Hematopoietic multipotent progenitor cell treated with erythropoietin and hydrocortisone succinate and interleukin-3 and kit ligand, for 17 days (in vitro differentiated cells): ENCODE measurements at places on chromosomes 1 and 21.

- DNase-seq: no peak
Observed at GRCh38 chr1:87513255-87513654, 184.6 kb downstream of the LMO4 start.

- no peak for DNase-seq
Observed at GRCh38 chr1:215002471-215002870, 80.1 kb upstream of the KCNK2 start.

DNA sequence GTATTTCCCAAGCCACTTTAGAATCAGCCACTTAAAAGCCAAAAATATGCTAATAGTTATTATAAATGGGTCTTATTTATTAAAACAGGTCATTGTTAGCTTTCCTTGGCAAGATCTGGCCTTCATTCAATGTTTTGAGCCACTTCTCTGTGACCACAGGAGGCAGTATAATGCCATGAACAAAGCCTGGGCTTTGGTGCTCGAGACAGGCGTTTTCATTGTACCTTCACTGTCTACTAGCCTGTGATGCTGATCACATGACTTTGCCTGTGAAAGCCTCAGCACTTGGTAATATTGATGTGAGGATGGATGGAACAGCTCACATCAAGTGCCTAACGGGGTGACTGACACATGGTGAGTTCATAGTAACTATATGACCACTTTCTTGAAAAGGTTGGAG, 217.0 kb downstream of the RWDD3 start:
- DNase-seq: no peak

GRCh38 chr1:156284112-156284511, at the start of gene TMEM79:
TSS of gene TMEM79 (plus strand) at chr1:156284325. CDS start at chr1:156285227, 902 bp downstream.
- DNase-seq: no peak

DNA sequence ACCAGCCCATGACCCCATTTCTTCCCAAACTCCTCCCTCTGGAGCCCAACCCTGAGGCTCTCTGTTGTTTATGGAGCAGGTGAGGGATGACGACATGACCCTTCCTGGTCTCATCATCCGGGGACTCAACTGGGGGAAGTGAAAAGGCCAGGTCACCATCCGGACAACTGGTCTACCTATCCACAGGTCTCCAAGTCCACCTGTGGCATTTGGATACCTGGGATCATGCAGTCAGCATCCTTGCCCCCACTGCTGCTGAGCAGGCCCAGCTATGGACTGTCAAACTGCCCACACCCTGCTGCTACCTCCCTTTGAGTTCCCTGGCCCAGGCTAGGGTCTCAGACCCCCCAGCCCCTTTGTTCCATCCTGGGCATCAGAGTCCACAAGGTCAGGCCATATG, 60.0 kb upstream of the LAPTM5 start:
- no peak for DNase-seq

- DNase-seq: no peak
Observed at GRCh38 chr1:85116856-85117255, 68.6 kb upstream of the MCOLN3 start.

DNA sequence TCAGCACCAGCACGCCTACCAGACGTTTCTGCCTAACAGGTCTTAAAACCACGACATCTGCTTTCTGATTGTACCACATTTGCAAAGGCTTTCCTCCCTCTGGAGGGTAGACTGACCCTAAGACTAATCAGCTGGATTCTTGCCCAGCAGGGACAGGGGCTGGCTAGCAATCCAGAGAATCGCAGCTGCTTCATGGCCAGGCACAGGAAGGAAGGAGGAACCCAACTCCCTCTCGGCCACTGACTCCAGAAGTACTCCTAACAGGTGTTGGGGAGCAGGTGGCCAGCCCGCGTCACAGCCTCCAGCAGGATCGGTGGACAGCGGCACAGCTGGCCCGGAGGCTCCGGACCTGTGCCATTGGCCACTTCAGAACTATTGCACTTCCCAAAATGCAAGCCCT, 180.8 kb downstream of the NPHP4 start:
- no peak for DNase-seq

DNA sequence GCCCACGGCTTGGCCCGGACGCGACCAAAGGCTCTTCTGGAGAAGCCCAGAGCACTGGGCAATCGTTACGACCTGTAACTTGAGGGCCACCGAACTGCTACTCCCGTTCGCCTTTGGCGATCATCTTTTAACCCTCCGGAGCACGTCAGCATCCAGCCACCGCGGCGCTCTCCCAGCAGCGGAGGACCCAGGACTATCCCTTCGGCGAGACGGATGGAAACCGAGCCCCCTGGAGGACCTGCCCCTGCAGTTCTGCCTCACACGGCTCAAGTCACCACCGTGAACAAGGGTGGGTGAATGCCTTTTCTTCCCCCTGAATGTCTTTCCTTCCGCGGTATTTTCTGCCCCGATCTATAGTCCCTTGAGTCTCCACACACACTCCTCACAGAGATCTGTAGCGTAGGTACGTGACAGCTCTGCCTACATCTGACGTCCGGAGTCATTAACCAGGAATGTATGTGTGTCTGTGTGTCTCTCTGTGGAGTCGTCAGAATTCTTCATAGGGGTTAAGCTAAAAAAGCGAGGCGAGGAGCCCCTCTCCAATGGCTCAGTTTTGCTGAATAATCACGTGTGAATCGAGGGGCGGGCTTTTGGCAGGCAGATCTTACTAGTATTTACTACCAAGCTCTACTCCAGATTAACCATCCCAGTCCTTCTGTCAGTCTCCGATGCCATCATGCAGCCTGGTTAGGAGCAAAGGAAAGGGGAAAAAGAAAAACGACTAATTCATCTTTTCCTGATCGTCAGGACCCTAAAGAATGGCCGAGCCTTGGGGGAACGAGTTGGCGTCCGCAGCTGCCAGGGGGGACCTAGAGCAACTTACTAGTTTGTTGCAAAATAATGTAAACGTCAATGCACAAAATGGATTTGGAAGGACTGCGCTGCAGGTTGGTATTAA, at the start of gene CDKN2C:
CDKN2C (plus strand) TSS at position 635 of the 898 bp plus-strand sequence; CDS start at position 759, 124 bp downstream.
- peak; percentile 77 for DNase-seq

GRCh38 chr1:17434016-17434415, 5.5 kb downstream of the RCC2 start:
- DNase-seq: no peak

DNA sequence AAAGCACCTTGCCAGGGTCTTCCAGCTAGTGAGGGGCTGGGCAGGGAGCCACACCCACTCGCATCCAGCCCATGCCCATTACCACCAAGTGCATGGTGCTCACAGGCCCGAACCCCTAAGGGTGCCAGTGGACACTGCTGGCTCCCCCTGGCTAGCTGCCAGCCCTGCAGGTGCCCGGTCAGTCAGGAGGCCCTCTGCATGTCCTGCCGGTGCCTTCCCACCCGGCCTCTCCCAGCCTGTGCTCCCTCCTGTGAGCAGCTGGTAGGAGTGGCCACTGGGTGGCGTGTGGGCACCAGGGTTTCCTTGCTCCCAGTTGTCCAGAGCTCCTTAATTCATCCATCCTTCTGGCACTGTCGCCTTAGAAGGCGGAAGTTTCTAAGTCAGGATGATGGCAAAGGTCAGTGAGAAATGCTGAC, 33.4 kb downstream of the QSOX1 start:
- DNase-seq: no peak

GRCh38 chr1:1778663-1779319, 521 bp upstream of the NADK start:
- peak; percentile 46 for DNase-seq

DNA sequence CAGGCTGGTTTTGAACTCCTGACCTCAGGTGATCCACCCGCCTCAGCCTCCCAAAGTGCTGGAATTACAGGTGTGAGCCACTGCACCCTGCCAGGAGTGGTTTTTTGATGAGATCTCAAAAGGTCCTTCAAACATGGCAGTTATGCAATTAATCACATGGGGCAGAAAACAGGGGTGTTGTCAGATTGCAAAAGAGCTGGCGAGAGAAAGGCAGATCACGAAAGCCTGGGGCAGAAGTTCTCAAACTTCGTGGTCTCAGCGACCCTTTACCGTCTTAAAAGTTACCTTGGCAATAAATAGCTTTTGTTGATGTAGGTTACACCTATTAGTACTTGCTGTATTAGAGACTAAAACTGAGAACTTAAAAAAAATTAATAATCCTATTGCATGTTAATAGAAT, 16.1 kb downstream of the CNR2 start:
- no peak for DNase-seq

DNA sequence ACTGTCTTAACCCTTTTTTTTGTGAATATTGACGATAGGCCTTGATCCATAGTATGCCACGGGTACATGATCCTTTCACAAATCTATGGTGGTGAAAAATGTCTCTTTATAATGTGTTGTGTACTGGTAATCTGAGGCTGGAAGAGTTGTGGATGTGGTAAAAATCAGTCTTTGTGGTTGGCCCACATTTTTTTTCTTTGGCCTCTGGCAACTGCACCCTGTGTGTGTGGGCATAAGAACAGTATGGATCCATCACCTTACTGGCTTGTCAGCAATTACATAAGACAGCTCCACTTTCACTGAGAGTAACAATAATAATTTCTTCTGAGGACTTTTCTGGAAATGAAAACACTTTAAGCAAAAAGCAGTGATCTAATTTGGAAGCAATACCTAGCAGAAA, 101.6 kb downstream of the GABPA start:
- no peak for DNase-seq

GRCh38 chr1:113141650-113142473, 68.9 kb downstream of the LRIG2 start:
- peak; percentile 60 for DNase-seq

GRCh38 chr1:234072793-234073192, 168.3 kb downstream of the SLC35F3 start:
- DNase-seq: no peak

- DNase-seq: no peak
Observed at GRCh38 chr1:41862384-41863221, 56.1 kb downstream of the HIVEP3 start.

DNA sequence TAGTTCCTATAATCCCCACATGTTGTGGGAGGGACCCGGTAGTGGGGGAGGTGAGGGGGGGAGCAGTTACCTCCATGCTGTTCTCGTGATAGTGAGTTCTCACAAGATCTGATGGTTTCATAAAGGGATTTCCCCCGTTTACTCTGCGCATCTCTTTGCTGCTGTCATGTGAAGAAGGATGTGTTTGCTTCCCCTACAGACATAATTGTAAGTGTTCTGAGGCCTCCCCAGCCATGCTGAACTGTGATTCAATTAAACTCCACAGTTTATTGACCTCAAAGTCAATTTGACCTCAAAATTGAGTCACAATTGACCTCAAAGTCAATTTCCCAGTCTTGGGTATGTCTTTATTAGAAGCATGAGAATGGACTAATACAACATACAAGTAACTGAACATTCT, 19.7 kb downstream of the DPH5 start:
- no peak for DNase-seq

- no peak for DNase-seq
Observed at GRCh38 chr1:81703391-81703755, 97.4 kb upstream of the ADGRL2 start.

DNA sequence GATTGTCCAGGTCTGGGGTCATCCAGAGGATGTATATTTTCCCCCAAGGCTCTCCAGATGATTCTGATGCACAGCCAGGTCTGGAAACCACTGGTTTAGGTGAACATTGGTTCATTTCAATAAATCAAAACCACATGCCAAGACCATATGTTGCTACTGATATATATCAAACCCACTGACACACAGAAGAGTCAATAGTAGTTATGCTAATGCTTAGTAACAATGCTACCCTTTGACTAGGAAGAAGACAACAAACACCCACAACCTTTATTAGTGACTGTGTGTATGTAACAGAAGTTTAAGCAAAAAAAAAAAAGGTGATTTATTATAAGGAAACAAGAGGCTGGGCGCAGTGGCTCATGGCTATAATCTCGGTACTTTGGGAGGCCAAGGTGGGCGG, 35.6 kb upstream of the POU2F1 start:
- DNase-seq: no peak
